Natural killer cell treated with Interleukin-12 subunit alpha and Interleukin-12 subunit beta and Interleukin-15 and Interleukin-18, amount 100 ng/mL, for 72 hours (primary cell): ENCODE measurements at places on chromosomes 7 and 10. TPM values are rescaled to one million over a fixed set of nuclear protein-coding genes. Genes with fewer than 3 reads are reported as not detected.

TYW1B gene
- 12.4 TPM for total RNA-seq

STRA8 gene
- not detected for total RNA-seq

DNA sequence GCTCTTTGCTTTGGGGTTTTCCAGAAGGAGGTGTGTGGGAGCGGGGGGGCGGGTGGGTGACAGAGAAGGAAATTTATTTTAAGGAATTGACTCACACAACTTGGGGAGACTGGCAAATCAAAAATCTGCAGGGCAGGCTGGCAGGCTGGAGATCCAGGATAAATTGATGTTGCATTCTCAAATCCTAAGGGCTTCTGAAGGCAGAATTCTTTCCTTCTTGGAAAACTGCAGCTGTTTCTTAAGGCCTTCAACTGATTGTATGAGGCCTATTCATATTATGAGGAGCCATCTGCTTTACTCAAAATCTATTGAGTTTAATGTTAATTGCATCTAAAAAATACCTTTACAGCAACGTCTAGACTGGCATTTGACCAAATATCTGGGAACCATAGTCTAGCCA is 1528.8 kb upstream of the LRRTM3 start:
- DNase-seq = no peak

DNA sequence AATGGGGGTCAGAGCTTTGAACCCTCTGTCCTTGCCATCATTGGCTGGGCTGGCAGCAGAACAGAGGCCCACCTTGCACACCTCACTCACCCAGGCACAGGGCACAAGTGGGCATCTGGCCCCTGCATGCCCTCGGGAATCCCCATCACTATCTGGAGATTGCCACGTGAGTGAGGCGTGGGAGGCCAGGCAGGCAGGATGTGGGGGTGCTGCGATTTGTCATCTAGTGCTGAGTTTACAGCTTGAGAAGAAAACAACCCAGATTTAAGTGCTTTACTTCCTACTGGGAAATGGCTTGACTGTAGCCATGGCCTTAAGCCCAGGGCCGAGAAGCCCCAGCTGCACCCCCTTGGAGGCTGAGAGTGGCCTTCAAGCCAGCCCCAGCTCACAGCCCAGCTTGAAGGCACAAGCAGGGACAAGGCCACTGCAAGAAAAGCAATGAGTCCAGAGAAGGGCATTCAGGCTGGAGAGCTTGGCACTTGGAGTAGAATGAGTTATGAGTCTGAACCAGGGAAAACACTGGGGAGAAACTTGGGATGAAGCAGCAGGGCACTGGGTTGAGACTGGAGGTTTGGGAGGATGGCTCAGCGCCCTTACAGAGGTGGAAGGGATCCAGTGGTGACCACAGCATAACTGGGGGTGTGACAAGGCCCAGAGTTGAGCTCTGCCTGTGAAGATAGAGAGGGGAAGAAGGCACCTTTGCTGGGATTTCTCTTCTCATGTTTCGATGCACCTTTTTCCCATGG is 123.0 kb downstream of the CXCL12 start:
- no peak for DNase-seq

- DNase-seq = no peak
These were observed 368.8 kb downstream of the PRPF18 start for GRCh38 chr10:13955409-13956068.

DNA sequence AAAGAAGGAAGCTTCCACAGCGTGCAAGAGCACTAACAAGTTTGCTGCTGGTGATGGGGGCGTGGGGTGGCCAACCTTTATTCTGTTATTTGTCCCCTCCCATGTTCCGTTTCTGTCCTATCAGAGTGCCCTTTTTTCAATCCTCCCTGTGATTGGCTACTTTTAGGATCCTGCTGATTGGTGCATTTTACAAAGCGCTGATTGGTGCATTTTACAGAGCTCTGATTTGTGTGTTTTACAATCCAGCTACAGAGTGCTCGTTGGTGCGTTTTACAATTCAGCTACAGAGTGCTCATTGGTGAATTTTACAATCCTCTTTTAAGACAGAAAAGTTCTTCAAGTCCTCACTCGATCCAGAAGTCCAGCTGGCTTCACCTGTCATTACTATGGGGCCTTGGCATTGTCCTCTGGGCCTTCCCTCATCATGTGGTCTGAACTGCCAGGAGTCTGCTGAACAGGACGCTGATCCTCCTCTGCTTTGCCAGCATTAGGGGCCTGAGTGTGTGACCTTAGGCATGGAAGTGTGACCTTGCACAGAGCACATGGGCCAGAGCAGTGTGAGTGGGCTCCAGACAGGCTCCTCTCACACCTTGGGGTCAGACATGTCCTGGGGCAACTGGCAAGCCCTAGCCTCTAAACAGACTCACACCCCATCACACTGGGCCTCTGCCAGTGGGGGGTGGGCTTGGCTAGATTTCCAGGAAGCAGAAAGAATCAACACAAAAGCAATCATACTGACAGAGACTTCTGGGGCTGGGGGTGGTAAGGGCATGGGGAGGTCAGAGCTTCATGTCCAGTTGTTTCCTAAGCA is 167.4 kb downstream of the PTPN20 start:
- DNase-seq = no peak

- no peak for DNase-seq
These were observed 59.2 kb downstream of the C10orf90 start for GRCh38 chr10:126611303-126611702.

GRCh38 chr7:129492391-129492790 is 9.9 kb upstream of the SMKR1 start:
- DNase-seq = no peak

DNA sequence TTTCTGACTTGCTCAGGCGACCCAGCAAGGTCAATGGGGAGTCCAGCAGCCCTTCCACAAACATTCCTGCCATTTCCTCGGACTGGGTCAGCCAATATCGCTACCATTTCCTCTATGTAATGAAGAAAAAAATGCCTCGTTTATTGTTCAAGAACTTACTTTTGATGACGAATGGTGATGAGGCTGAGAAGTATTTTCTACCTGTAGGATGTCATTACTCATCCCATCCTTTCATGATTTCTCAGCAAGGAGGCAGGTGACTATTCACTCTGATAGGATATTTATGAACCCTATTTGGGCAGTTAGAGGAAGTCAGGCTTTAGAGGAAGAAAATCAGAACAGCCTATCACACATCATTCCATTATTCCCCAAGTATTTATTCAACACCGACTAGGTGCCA is 178.6 kb downstream of the FANK1 start:
- no peak for DNase-seq

DNA sequence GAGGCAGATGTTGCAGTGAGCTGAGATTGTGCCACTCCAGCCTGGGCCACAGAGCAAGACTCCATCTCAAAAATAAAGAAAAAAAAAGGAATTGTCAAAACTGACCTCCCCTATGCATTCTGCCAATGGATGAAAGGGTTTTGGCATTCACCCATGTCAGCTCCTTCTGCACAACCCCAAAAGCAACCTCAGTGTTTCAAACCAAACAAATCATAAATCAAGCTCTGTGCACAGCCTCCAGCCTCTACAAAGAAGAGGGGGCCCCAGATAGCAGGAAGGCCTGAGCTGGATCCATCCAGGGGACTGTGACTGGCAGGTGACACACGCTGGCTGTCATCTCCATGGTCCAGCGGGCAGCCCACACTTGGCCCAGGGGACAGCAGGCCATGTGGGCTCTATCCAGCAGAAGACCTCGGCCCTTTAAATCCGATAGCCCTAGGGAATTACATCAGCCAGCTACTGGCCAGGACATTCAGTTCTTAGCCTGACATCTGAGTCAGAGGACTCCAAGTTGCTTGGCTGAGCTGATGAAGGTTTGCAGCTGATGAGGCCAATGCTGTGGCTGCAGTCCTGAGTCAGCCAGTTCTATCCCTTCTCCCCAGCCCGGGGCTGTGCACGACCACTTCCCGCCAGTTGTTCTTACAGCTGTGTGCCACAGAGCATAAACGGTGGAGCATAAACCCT is 52.0 kb upstream of the FIGNL1 start:
- DNase-seq = no peak

- DNase-seq = no peak
These were observed 109.6 kb upstream of the SAMD8 start for GRCh38 chr10:75001715-75002350.

- no peak for DNase-seq
These were observed 574.5 kb downstream of the SUGCT start for GRCh38 chr7:40709062-40709964.

DNA sequence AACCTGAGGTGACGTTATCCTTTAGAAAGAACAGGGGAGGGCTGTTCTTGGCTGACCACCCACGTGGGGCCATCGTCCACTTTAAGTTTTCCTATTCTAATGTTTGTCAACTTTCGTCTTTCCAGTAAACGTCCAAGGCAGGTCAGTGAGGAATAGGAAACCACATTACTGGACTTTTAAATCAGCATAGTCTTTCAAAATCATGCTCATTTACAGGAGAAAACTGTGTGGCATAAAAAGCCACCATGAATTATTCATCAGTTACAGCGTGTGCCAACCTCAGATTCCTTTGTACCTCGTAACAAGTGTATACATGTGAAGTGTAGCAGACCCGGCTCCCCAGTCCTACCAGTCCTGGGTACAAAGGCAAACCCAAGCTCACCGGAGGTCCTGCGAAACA is 25.1 kb upstream of the ABLIM1 start:
- DNase-seq = no peak
